WTC11 (cell line): ENCODE measurements at places on chromosomes 11 and 22. TPM values are rescaled to one million over a fixed set of nuclear protein-coding genes. Genes with fewer than 3 reads are reported as not detected.

The SOX10 gene
- 2.7 to 3.6 TPM (median 3.0 TPM) in 3 replicates for total RNA-seq

DNA sequence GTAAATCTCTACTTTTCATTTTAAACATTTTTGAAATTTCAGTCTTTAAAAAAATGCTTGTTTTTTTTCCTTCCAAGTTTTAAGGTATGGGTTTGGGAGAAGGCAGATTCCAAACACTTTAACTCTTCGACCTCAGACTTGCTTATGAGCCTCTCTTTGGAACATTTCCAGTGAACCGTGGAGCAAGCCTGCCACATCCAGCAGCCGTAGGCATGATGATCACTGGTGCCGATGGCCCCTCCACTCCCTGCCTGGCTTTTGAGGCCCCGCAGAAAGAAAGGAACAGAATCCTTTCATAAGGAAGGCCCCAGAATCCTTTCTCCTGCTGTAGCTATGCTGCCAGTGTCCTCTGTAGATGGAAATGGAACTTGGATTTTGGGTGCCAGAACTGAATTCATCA, 50.7 kb downstream of the BMAL1 start:
- DNase-seq = no peak

- no peak for DNase-seq
These were observed 19.3 kb upstream of the BRSK2 start for GRCh38 chr11:1370186-1371025.

DNA sequence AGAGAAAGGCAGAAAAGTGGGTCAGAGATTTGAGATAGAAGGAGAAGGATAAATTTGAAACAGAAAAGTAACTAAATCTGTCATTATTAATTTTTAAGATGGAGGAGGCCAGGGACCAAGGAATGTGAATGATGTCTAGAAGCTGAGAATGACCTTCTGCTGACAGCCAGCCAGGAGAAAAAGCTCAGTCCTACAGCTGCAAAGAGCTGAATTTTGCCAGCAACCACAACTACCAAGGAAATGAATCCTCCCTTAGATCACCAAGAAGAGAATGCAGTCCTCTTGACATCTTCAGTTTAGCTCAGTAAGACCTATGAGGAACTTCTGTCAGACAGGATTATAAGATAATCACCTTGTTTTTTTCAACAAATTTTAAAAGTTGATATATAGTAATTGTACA, 538.2 kb downstream of the LRRC4C start:
- DNase-seq = no peak

The FXYD2 gene
- 1.4 to 2.1 TPM (median 1.6 TPM) in 3 replicates for total RNA-seq

DNA sequence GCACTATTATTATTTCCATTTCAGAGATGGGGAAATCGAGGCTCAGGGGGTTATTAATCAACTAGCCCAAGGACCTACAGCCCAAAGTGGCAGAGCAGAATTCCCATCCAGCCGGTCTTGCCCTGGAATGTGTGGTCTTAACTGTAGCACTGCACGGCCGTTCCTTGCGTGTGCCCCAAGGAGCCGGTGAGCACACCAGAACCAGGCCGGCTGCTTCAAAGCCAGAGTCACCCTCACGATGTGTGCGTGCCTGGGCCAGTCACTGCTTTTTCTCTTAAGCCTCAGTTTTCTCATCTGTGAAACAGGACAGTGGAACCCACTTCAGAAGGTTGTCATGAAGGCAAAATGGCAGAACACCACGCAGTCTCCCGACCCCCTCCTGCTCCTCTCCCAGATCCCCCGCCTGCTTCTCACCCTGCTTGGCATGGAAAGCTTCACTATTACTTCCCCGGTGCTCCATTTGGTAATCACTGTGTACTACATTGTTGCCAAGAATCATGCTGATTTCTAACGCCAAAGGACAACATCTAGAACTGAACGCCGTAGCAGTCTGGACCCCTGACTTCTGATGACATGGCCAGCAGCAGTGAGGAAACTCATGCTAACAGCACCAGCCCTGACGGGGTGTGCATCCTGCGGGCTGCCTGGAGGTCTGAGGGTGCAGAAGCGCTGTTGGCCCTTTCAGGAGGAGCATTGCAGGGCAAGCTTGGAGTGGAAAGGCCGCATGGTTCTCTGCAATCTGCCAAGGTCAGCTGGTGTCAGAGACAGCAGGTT, 106.8 kb upstream of the B3GAT1 start:
- peak; percentile 7 for DNase-seq
